ENCODE measurements at places on chromosomes 6 and 20.
A peak's percentile ranks its signal among the peaks of the same experiment; 100 is the strongest.

- no peak for DNase-seq
Measured at GRCh38 chr6:18185624-18186023, 30.4 kb downstream of the KDM1B start.

- DNase-seq: no peak
Measured at GRCh38 chr6:45212976-45213375, 115.2 kb upstream of the RUNX2 start.

- DNase-seq: no peak
Measured at GRCh38 chr20:4947817-4948559, 53.3 kb downstream of the SLC23A2 start.

DNA sequence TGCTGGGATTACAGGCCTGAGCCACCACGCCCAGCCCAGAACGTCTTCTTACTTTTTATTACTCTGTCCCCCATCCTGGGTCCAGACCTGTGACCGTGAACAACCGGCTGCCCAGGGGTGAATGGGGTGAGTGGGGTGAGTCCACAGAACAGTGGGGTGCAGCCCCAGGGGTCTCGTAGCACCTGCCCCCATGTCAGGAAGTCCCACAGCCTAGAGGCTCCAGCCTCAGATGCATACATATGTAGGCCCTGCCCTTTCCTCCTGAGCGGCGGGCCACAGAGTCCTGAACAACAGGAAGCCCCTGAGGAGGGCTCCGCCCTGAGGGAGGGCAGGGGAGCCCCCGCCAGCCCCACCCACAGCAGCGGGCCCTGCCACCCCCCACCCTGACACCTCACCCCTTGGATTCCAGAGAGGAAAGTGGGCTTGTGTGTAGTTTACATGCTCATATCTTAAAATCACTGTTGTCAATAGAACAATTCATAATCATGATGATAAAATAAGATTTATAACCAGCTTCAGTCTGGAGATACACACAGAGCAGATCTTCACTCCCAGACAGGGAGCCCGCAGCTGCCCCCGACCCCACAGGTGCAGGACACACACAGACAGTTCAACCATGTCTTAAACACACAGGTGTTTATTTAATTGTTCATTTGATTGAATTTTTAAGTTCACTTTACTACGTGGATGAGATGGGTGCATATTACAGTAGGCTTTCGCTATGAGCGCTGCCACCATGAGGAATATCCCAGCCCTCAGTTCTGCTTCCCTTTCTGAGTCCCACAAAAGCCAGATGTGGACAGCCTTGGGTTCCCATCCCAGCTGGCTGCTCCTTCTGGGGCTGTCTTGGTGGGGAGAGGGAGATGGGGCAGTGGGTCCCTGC is 12.4 kb upstream of the GMEB2 start:
- no peak for DNase-seq

DNA sequence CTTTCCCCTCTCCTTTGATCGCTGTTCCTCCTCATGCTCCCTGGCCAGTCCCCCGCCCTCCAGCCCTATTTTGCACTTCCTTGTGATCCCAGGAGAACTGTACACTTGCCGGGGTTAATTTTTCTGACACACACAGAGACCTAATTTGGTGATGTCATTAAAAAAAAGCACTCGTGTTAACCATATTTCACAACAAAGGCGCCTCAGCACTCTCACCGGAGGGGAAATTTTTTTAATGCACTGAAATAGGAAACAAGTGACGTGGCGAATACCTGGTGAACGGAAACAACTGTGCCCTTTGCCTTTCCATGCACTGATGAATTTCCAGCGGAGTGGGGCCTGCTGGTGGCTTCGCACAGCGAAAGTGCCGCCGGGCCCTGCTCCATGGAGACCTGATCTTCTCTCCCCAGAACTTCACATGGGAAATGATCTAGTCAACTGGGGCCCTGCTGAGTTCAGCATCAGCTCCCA is 53.9 kb upstream of the TAGAP start:
- no peak for DNase-seq

DNA sequence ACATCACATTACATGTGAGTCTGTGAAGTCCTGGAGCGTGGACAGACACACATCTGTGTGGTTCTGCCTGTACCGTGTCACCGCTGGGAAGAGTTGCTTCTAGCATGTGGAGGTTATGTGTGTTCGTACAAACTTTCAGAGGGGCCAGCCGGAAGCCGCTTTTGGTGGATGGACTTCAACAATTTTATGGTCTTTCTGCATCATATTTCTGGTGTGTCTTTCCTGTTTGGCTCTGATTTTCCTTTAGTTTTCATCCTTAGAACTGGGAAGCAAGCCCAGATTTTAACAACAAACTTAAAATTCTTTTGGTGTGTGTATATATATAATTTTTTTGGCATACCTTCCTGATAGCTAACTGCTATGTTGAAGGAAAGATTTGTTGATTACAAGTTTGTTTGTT is 71.2 kb downstream of the TIAM2 start:
- DNase-seq: no peak

GRCh38 chr20:64133951-64134407 is 26.6 kb upstream of the NPBWR2 start:
- no peak for DNase-seq

GRCh38 chr6:169231790-169232506 is 21.7 kb downstream of the THBS2 start:
- no peak for DNase-seq

DNA sequence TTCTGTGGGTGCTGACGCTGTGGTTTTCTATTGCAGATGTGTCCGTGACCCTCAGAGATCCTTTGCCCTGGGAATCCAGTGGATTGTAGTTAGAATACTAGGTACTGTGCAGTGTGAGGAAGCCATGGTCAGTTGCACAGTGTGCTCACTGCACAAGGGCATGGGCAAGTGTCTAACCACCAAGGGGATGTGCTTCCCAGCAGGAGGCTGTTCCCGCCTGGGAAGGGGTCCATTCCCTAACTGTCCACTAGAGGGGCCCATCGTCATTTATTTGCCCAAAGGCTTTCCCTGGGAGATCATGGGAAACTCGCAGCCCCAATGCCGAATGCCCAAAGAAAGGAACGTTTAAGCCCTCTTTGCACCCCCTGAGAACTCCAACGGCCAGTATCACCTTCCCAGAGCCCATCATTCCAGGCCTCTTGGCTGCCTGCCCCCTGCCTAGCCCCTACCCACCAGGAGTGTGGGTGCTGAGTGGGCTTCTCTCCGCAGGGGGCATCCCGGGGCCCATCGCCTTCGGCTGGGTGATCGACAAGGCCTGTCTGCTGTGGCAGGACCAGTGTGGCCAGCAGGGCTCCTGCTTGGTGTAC is 26.2 kb downstream of the SLCO4A1 start:
- DNase-seq: peak; percentile 30

- no peak for DNase-seq
Measured at GRCh38 chr6:37029249-37029971, 24.0 kb downstream of the FGD2 start.

- no peak for DNase-seq
Measured at GRCh38 chr6:52360028-52360427, 1.9 kb upstream of the PAQR8 start.

GRCh38 chr6:167706313-167707109 is 120.2 kb upstream of the AFDN start:
- DNase-seq: no peak

DNA sequence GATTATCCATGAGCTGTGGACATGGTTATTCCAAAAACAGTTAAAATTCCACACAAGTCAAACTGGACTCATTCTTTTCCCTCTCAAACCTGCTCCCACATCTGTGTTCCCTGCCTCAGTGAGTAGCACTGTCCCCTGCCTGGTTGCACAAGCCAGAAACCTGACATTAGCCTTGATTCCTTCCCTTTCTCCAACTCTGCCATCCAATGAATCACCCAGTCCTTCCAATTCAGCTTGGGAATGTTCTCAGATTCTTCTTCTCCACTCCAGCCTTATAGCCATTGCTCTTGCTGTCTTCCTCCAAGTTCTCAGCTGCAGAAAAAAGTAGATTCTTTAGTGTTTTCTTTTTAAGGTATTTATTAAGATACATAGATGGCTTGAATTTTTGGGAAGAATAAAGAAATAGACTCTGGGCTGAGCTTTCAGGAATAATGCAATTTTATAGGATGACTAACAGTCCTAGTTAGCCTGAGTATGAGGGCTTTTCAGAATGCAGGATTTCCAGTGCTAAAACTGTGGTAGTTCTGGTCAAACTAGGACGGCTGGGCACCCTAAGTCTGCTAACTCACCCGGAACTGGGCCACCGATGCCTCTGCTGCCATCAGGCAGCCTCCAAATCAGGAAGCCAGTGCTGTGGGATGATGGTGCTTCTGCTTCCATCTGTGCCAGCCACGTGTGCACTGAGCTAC is 18.2 kb upstream of the SASH1 start:
- DNase-seq: no peak

GRCh38 chr6:91606148-91606901 is 1019.5 kb upstream of the MAP3K7 start:
- no peak for DNase-seq

DNA sequence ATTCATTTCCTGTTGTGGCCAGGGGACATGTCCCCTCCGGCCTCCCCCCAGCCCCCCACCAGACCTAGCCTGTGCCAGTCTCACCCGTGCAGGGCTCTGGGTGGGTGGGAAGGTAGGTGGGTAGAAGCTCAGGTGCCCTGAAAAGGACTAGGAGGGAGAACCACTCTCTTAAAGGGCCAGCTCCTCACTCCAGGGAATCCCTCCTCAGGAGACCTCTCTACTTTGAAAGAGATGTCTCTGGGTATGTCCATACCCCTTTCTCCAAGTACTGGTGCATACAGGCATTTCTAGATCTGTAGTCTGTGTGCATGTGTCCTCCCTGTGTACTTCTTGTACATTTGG is 60.8 kb upstream of the EPB41L1 start:
- DNase-seq: no peak

- no peak for DNase-seq
Measured at GRCh38 chr6:10569392-10570127, 48.4 kb downstream of the GCNT2 start.

DNA sequence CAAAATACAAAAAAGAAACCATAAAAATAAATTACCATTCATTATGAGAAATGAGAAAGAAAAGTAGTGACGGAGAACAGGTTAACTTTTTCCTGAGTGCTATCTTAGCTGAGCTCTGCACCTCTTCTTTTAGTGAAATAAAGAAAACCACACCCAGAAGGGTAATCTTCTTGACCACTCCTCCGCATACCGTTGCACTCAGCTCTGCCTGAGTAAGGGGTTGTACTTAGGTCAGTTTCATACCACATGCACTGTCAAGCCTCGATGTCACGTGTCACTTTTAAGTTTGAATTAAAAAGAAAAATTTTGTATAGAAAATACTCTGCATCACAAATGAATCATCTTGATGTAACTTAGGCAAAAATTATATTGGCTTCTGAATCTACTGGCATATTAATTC is 2.8 kb downstream of the EZR start:
- no peak for DNase-seq

GRCh38 chr6:8108031-8108660 is 5.8 kb upstream of the EEF1E1 start:
- no peak for DNase-seq

DNA sequence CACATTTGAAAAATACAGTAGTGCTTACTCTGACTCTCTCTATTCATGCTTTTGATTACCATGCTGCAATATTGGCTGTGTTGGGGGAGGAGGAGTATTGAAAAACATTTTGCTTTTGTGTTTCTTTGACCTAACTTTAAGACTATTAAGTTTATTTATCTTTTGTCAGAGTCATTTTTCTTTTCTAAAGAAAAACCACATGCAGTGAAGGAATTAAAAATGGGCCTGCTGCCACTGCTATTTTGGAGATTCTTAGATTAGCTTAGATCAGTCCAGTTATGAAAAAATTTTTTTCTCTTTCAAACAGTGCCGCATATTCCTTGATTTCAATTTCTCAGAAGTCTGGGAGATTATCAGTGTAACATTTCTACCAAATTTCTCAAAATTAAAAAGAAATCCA is 36.1 kb downstream of the BCKDHB start:
- DNase-seq: no peak

- DNase-seq: peak; percentile 88
Measured at GRCh38 chr6:6811128-6812009, 222.8 kb downstream of the LY86 start.

- DNase-seq: no peak
Measured at GRCh38 chr6:129790785-129791184, 70.3 kb downstream of the TMEM244 start.

GRCh38 chr20:51430198-51430950 is 112.1 kb downstream of the NFATC2 start:
- no peak for DNase-seq

GRCh38 chr6:130239755-130240154 is 17.0 kb upstream of the SAMD3 start:
- no peak for DNase-seq

DNA sequence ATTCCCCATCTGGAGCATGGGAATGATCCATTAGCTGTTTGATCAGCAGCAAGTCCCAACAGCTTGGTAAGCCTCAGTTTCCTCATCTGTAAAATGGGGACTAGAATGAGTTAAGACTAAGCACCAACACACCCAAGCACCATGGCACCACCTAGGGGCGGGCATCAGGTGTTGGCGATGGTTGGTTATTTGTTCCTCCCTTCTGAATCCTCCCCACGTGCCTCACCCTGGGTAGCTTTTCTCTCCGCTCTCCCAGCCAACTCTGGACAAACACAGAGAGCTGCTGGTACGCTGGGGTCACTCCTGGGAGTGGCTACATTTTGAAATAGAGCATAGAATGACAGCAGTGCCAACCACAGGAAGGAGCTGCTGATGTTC is 13.3 kb upstream of the ITPR3 start:
- no peak for DNase-seq

DNA sequence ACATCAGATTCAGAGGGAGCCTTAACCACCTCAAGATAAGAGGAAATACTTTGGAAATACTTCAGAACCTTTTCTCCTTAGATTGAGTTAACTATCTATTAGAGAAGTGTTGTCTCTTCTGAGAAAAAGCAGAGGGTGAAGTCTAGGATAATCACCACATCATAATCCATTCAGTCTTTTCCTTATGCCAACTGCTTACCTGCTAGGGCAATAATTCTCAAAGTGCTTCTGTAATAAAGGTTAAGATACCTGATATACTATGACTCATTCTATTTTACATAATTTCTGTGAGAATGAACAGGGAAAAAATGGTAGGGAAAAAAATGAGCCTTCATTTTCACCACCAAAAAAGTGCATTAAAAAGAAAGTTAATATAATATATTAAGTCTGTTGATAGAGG is 70.1 kb upstream of the LOC128125822 start:
- DNase-seq: no peak

GRCh38 chr6:30880698-30881252 is 3.5 kb upstream of the DDR1 start:
- no peak for DNase-seq

- peak; percentile 97 for DNase-seq
Measured at GRCh38 chr6:35737413-35738211, 780 bp downstream of the ARMC12 start.

GRCh38 chr6:46265373-46265772 is 94.6 kb upstream of the ENPP5 start:
- no peak for DNase-seq

DNA sequence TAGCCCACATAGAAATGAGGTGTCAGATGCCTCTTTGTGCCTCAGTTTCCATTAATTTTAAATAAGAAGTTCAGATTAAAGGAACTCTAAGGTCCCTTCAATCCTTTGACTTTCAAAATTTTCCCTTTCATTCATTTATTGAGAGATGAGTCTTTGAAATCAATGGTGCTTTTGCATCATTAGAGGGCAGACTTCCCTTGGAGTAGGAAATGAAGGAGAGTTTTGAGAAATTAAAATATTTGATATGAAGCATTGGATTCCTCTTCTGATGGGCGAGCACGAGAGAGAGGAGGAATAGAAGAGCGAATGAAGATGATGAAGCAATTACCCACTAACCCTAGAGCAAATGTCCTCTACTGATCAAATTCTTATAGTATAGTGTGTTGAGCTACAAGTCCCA is 105.7 kb downstream of the EDN1 start:
- no peak for DNase-seq

GRCh38 chr20:38168791-38169589 is 3.9 kb upstream of the TGM2 start:
- no peak for DNase-seq

- no peak for DNase-seq
Measured at GRCh38 chr6:298233-299103, 6.2 kb downstream of the DUSP22 start.

All from NCI-H510A treated with DMSO at 0.1 percent for 48 hours (cell line).